ENCODE measurements at places on chromosomes 12 and 14.

GRCh38 chr12:69837657-69838415 lies 12.8 kb downstream of the MYRFL start:
- DNase-seq = no peak

DNA sequence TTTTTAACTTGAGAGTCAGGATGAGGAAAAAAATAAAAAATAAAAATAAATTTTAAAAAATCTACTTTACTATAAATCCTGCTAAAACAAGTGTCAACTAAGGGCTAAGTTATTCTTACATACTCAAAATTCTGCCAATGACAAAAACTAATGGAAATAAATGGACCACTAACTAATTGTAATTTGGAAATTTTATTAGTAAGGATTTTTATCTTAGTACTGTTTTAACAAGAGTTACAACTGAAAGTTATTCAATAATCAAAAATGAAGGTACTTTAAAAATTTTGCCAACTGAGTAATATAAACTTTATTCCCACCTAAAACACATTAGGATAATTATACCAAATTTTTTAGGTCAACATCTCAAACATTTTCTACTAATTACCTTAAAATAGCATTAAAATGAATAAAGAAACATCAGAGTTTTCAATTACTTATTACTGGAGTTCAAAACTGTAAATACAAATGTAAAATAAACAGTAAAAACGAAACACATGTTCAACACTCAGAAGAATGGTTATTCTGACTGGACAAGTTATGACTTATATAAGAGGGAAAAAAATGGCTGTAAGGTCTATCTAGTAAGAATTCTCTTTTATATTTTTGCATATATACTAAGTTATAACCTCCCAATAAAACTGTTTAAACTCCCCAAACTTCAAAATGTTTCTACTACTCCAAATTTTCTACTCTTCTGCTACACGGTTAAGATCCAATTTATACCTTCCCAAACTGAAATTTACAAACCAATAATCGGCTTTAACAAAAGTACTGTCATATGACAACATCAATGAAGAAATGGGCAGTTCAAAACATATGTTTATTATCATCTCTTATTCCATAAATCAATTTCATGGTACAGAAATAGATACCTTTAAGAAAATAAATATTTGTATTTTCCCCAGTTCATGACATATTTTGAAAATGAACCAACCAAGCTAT lies 2.7 kb downstream of the HECTD1 start:
- DNase-seq = no peak

GRCh38 chr14:106842687-106843086 lies 1316.3 kb downstream of the TMEM121 start:
- no peak for DNase-seq

DNA sequence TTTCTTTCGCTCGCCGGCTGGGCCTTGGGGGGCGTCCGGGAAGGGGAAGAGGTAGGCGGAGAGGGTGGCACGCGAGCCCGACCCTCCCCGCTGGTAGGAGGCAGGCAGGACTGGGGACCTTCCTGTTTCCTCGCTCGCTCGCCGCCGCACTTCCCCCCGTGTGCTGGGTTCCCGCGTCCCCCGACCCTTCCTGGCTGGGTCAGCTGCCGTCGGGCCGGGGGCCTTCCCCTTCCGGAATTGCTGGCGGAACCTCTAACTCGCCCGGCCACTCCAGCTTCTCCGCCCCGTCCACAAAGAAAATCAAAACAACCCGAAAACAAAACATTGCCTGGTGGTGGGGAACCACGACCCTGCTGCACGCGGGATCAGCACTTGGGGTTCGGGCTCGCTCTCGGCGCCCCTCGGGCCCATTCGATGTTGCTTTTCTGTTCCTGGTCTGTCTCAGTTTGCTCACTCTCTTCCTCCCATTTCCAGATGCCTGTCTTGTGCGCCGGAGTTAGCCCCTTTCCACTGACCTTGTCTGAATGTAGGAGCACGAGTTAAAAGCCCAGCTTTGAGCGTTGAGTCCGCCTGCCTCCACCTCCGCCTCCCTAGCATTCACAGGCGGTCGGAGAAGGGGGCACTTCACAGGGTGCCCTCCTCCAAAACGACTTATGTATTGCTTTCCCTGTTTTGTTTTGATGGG lies 581 bp downstream of the PAPOLA start:
- no peak for DNase-seq

DNA sequence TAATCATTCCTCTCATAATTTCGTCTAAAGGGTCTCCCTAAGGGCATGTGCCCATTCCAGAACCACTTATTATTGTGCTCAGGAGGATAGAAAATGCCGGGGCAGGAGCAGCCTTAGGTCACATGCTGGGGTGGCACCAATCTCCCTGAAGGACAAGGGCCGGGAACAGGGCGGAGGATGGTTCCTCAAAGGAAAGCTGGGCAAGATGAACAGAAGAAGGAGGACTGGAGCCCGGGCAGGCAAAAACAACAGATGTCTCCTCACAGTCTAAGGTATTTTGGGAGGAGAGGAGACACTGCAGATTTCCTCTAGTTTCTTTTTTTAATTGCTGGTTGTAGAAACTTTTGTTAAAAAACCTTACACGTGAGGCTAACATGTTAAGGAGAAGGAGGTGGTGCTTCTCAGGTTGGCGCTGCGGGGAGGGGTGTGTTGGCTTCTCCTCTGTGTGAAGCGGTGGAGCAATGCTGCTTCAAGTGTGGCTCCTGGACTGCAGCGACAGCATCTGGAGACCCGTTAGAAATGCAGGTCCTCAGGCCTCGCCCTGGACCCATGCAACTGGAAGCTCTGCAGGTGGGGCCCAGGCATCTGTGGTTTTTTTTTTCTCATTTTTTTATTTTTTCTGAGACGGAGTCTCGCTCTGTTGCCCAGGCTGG lies 164.8 kb downstream of the AACS start:
- DNase-seq = no peak

DNA sequence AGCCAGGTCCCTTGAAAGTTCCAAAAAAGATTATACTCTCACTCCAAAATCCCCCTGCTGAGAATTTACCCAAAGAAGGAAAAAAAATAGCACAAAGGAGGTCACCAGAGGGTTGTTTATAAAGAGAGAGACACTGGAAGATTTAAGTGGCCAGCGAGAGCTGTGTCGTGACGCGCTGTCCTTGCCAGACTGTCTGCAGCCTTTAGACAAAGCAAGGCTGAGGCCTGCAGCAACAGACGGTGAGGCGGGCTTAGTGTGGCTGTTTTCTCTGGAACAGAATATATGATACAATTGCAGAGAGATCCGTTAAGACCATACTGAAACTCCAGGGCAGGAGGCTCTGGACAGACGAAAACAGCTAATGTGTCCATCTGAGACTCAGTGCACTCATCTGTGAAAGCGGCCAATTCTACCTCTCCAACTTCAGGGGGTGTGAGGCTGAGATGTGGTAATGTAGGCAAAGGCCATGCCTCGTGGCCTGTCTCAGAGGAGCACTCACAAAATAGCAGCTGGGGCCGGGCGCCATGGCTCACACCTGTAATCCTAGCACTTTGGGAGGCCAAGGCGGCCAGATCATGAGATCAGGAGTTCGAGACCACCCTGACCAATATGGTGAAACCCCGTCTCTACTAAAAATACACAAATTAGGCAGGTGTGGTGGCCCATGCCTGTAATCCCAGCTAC lies 36.2 kb downstream of the ANAPC7 start:
- no peak for DNase-seq

GRCh38 chr12:113684908-113685782 lies 213.5 kb upstream of the LHX5 start:
- no peak for DNase-seq

GRCh38 chr12:55972911-55973598 lies 823 bp upstream of the RAB5B start:
- no peak for DNase-seq

DNA sequence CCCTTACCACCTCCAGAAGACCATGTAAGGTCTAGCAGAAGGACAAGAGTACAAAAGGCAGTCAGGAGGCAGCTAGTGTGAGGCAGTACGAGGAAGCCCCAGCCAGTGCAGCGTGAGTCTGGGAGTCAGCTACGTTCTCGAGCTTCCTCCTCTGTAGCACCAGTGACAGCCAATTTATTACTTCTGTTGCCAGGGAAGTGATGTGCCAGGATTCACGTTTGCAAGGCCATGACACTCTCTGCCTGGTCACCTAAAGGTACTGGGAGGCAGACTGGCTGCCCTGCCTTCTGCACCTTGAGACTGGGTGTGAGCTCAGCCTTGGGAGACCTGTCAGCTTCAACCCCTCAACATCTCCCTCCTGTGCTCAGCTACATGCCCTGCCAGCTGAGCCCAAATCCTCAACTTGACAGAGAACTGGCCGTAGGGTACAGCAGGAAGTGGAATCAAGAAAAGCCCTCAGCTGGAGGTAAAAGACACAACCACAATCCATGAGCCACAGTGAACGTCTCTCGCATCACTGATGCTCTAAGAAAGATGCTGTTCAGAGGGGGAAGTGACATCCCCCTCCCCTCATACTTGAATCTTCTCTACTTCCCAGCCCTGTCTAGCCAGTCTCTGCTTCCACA lies 182.5 kb upstream of the RGS6 start:
- DNase-seq = no peak

DNA sequence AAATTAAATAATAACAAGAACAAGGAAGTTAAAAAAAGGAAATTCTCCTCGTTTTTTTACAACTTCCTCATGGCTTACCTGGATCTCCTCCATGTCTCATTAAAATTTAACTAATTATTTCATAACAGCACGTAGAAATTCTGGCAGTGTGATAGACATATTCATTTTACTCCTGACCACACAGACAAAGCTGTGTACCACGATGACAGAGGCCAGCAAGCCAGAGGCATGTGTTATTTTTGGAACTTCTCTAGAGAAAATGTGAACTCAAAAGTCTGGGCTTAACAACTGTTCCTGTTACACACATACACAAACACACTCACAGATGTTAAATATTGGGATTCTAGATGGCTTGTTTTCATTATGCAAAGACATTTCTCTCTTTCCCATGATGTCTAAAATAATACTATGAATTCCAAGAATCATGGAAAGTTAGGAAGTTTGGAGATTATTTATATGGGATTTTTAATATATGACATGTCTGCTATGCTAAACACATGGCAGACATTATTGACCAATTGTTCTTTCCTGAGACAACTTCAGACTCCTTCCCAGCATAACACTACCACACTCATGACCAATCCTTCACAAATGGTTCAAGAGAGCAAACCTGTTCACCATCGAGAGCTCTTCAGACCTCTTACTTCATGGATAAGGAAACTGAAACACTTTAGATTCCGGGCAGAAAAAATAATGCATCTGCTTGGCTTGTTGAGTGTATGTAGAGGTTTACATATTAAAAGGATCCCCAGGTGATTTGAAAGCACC lies 158.7 kb downstream of the DACT1 start:
- no peak for DNase-seq

DNA sequence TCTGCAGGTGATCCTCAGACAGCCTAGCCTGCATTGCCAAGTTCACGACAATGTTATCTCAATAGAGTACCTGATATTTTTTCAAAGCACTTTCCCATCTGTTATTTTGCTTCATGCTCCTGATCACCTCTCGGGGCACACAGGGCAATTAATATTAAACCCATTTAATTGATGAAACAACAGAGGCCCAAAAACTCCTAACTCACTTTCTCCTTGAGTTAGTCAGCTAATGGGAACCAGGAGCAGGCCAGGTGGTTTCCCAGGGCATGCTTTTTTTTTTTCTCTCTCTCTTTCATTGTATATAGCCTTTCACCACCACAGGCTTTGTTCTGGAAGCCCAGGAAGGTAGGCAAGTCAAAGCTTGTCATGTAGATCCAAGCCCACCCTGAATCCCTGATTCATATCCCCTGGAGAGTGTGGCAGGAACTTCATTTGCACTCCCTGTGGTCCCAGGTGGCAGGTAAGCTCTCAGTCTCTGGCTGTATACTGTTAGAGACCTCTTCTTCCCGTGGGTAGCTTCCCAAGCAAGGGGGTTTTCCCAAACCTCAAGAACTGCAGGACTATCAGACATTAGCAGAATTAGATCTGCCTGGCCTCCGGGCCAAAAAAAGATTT lies 41.6 kb upstream of the MAP1LC3B2 start:
- no peak for DNase-seq

GRCh38 chr12:1799051-1799881 lies 21.1 kb upstream of the LRTM2 start:
- no peak for DNase-seq

DNA sequence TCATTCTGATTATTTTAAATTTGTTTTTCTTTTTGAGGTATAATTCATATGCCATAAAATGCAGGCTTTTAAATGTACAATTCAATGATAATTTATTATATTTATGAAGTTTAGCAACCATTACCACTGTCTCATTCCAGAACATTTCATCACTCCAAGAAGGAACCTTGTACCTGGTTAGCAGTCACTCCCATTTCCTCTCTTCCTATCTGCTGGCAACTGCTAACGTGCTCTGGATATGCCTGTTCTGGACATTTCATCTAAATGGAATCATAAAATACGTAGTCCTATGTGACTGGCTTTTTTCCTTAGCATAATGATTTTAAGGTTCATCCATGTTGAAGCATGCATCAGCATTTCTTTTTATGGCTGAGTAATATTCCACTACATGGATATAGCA lies 15.5 kb downstream of the CPSF6 start:
- no peak for DNase-seq

DNA sequence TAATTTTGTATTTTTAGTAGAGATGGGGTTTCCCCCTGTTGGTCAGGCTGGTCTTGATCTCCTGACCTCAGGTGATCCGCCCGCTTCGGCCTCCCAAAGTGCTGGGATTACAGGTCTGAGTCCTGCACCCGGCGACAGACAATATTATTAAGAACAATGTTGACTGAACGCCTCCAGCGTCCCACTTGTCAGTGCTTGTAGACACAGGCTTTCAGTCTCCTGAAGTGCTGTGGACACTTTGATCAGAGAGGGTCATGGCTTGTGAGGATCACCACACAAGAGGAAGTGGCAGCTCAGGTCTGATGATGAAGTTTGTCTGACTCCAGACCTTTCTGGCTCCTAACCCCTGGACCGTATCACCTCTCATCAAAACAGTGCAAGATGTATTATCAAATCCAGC lies 114.6 kb downstream of the CHST11 start:
- DNase-seq = no peak

GRCh38 chr12:49627752-49628360 lies 4.5 kb downstream of the PRPF40B start:
- no peak for DNase-seq

GRCh38 chr12:29242921-29243431 lies 93.9 kb downstream of the FAR2 start:
- no peak for DNase-seq
